ENCODE measurements at places on chromosomes 16 and 17.
A peak's percentile ranks its signal among the peaks of the same experiment; 100 is the strongest.

GRCh38 chr17:12421646-12422306 lies 243.9 kb upstream of the MYOCD start:
- no peak for DNase-seq

DNA sequence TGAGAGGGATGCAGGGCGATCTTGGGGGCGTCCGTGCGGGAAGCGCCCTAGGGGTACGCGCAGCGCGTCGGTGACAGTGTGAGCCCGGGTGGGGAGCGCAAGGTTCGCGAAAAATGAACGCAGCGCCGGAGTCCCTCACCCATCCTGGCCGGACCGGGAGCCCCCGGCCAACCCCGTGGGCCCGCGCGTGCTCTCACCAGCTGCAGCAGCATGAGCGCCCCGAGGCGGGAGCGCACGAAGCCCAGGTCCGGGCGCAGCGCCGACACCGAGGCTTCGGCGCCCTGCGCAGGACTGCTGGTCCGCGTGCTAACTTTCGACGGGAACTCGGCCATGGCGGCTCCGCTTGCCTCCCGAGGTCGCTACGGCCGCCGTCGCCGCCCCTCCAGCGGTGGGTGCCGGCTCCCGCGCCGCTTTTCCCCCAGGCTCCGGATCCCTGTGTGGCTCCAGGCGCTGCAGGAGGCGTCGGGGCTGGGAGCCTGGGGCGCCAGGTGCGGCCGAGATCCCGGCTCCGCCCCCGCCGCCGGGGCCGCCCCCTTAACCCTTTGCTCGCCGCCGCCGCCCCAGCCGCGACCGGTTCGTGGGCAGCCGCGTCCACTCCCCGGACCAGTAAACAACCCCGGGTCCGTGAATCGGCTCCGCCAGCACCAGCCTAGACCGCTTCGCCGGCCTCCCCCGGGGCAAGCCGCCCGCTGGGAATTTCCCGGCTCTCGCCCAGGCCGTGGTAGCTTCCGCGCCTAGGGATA lies at the start of gene PLLP:
TSS of gene PLLP (minus strand) at position 464 of the 743 bp plus-strand sequence. CDS start at position 332, 132 bp downstream.
- peak; percentile 65 for DNase-seq

GRCh38 chr16:24145927-24146326 lies 110.2 kb upstream of the CACNG3 start:
- DNase-seq, result no peak

DNA sequence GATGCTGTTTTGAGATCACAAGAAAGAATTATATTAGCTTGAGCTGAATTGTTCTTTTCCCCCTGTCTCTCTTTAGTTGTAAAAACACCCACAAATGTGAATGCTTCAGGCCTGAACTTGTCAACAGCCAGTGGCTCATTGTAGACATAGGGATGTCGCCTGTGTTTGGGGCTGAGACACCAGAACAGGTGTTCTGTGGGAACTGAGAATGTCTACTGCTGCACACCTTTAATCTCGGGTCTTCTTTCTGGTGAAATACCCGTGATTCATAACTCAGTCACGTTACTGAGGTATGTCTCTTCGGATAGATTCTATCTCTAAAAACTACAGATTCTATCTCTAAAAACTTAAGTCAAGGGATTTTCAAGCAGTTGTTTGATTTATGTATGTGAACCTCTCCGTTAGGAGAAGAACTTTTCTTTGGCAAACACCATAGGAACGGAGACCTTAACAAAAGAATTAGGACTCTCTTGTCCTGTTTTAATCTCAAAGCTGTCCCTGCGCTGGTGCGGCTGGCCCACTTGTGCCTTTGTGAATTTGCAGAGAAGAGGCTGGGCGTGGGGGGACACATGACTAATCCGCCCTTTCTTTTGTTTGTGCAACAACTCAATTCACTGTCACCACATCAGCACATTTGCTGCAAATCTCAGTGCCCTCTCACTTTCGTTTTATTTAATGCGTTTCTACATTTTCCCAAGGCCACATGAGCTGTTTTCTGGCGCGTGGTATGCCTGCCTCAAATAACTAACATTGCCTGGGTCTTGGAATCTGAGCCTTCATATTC lies 643.0 kb downstream of the MAF start:
- no peak for DNase-seq

- no peak for DNase-seq
These were observed 50.9 kb upstream of the GSE1 start for GRCh38 chr16:85562093-85562786.

GRCh38 chr16:15928261-15929104 lies 20.9 kb upstream of the ABCC1 start:
- DNase-seq, result no peak

GRCh38 chr17:9905902-9906301 lies 831 bp upstream of the RCVRN start:
- peak; percentile 17 for DNase-seq

- DNase-seq, result no peak
These were observed 215.1 kb downstream of the CCDC182 start for GRCh38 chr17:57530026-57530425.

GRCh38 chr17:64174686-64175456 lies 44.9 kb upstream of the ERN1 start:
- no peak for DNase-seq

Measured in erythroblast (primary cell).